ENCODE measurements at places on chromosomes 6 and 20. TPM values are rescaled to one million over a fixed set of nuclear protein-coding genes. Genes with fewer than 3 reads are reported as not detected.

- no peak for DNase-seq
These were observed 1.5 kb downstream of the LATS1 start for GRCh38 chr6:149716181-149716963.

- DNase-seq: peak; percentile 44
These were observed 57.9 kb downstream of the SYNJ2 start for GRCh38 chr6:158039571-158040050.

The MOXD1 gene
- 3.6 TPM for total RNA-seq

DNA sequence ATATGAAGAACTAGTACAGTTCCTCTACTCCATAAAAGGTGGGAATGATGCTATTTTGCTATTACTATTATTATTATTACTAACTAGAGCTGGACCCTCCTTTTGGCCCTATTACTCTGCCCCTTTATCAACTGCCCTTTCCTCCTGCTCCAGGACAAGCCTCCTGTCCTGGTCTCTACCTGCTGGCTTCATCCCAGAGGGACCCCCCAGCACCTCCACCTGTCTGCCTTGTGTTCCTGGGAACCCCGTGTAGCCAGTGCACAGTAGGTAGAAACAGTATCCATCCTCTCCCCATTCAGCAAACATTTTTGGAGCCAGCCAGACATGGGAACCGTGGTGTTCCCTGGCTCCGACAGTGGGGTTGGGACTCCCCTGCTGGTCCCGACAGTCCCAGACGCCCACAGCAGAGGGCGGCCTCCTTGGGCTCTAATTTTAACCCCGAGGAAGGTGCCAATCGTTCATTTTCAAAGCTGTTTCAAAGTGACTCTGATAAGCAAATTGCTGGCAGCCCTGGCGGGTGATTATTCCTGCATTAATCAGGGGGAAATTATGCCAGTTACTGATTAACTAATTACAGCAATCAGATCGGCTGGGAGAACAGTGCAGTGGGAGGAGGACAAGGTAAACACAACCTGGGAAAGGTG lies 44.2 kb upstream of the MDGA1 start:
- DNase-seq: no peak

- DNase-seq: no peak
These were observed 65.0 kb downstream of the MRPL14 start for GRCh38 chr6:44062105-44062770.

The AP5S1 gene
- total RNA-seq: 11.8 TPM

- no peak for DNase-seq
These were observed 16.1 kb upstream of the SAMHD1 start for GRCh38 chr20:36967636-36968035.

DNA sequence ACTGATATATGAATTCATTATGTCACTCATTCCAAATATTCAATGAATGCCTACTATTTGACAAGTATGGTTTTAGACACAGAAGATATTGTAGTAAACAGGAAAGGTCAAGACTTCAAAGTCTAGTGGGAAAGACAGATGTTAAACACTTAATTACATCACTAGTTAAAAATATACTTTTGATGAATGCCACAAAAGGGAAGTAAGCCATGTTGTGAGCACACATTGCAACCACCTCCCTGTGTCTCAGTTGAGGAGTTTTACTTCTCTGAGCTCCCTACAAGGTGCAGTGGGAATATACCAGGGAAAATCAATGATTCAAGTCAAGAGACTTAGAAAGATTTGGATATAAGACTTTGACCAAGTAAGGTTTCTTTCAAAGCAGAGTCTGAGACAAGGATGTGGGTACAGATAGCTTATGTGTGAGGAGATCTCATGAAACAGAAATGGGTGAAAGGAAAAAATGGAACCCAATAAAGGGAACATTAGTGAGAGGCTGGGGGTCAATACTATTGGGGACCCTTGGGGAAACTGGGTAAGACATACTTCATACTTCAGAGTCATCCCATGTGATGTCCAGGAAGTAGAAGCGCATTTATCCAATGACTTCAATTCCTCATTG lies 503.7 kb downstream of the KIF16B start:
- DNase-seq: no peak

DNA sequence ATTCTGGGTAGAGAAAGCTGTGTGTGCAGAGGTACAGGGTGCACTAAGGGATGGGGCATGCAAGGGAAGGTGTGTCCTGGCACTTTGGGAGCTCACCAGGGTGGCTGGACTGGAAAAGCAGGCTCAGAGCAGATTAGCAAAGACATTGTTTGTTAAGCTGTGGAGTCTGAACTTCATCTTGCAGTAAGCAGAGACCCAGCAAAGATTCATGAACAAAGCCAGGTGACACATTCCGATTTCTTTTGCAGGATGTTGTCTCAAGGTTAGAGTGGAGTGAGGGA lies 28.8 kb downstream of the DUSP22 start:
- DNase-seq: no peak

DNA sequence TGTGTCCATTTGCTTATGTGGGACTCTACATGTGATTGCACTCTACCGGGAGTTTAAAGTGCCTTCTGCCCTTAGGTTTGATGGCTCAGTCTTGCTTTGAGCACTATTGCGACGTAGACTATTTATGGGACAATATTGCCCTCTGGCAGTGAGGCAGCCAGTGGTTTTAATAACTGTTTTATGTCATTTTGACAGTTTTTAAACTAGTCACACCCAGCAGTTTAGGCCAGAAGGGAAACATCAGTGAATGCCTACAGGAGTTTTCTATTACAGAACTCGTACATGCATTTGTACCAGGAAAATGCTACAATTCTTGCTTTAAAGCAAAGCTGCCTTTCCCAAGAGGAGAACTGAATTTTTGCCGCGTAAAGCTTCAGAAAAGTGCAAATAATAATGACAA lies 813.7 kb downstream of the KIF16B start:
- DNase-seq: no peak

DNA sequence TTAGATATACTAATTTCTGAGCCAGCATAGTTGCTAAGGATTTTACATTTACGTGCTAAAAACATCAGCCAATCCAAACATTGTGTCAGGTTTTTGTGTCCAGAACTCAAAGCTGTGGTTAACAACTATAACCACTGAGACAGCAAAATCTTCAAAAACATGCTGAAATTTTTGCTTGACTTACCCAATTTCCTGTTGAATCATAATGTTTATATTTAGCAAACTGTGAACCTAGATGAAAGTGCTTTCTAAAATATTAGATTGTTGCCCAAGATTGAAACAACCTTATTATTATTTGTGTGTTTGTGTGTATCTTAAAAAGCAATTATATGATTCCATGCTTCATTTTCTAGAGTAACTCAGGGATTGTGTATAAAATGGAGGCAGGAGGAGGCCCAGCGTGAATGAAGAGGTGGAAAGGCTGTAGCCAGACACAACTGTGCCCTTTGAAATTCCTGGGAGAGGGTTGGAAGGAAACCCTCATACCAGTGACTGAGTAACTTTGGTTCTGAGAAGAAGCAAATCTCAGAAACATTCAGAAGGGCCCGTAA lies 48.0 kb downstream of the ARMC2 start:
- no peak for DNase-seq

- no peak for DNase-seq
These were observed 28.6 kb downstream of the GNAS-AS1 start for GRCh38 chr20:58822149-58822548.

DNA sequence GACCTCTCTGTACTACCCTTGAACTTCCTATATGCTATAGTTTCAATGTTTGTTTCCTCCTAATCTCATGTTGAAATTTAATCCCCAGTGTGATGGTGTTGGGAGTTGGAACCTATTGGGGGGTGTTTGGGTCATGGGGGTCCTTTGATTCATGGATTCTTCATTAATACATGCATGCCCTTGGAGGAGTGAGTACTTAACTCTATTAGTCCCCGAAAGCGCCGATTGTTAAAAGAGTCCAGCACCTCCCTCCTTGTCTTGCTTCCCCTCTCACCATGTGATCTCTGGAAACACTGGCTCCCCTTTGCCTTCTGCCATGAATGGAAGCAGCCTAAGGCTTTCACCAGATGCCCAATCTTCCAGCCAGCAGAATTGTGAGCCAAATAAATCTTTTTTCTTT lies 31.7 kb downstream of the NCR2 start:
- no peak for DNase-seq

GRCh38 chr6:113330636-113330946 lies 526.6 kb upstream of the MARCKS start:
- no peak for DNase-seq

The ELOVL4 gene
- total RNA-seq: 0.58 TPM

The PLN gene
- 1,029 TPM for total RNA-seq

DNA sequence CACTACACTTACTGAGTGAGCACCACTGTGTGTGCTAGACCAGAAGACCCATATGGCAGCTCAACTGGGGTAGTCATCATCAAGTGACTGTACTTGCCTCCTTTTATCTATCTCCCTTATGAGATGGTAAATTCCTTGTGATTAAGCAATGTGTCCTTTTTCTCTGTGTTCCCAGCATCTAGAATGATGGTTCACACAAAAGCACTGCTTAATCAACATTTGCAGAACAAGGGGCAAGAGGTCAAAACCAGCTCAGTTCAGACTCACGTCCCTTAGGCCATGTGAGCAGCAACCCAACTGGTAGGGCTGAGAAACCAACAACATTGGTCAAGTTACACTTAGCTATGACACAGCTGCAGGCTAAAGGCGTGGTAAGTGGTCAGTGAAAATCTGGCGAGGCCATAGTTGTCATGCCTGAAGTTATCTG lies 10.0 kb downstream of the TRAM2 start:
- no peak for DNase-seq

GRCh38 chr6:12718015-12718414 lies 1.4 kb downstream of the PHACTR1 start:
- no peak for DNase-seq

- DNase-seq: no peak
These were observed 38.9 kb upstream of the KCNK5 start for GRCh38 chr6:39268171-39268570.

DNA sequence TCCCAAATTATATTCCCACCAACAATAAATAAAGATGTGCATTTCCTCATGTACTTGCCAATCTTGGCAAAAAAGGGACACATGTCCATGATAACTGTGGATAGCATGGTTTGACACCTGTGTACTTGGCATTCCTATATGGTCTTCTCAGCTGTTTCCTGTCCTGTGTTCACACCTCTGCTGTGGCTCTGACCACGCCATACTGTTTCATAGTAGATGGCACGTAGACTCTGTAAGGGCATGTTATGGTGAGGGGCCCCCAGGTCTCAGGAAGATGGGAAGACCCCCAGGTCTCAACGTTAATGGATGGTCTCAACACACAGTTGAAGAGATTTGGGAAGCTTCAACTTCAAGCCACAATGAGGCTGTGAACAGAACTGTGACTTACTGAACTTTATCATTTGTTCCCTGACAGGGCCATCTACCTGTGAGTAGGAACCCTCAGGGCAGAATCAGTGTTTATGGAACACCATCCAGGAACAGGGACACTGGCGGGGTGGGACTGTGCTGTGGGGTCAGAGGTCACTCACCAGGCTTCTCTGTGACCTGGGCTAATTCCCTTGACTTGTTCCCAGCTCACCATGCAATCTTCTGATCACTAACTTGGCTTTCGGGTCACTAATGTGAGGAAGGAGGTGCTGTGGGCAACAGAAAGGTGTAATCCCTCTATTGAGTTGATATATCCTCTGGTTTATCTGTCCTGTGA lies 11.8 kb downstream of the ZBTB24 start:
- no peak for DNase-seq

The TSPO2 gene
- not detected for total RNA-seq

The LPIN3 gene
- 12.9 TPM for total RNA-seq

The PRKN gene
- 13.8 TPM for total RNA-seq

GRCh38 chr20:53939572-53940359 lies 130.6 kb downstream of the BCAS1 start:
- DNase-seq: peak; percentile 93

The SLC22A1 gene
- total RNA-seq: 1.1 TPM

- no peak for DNase-seq
These were observed 10.2 kb downstream of the DNPH1 start for GRCh38 chr6:43219119-43219518.

GRCh38 chr6:41405941-41406727 lies 70.7 kb downstream of the NCR2 start:
- no peak for DNase-seq

The WFDC2 gene
- total RNA-seq: 0.52 TPM

The BLCAP gene
- total RNA-seq: 87.9 TPM
